RPMI8226 (cell line): ENCODE measurements at places on chromosomes 6 and 20.

DNA sequence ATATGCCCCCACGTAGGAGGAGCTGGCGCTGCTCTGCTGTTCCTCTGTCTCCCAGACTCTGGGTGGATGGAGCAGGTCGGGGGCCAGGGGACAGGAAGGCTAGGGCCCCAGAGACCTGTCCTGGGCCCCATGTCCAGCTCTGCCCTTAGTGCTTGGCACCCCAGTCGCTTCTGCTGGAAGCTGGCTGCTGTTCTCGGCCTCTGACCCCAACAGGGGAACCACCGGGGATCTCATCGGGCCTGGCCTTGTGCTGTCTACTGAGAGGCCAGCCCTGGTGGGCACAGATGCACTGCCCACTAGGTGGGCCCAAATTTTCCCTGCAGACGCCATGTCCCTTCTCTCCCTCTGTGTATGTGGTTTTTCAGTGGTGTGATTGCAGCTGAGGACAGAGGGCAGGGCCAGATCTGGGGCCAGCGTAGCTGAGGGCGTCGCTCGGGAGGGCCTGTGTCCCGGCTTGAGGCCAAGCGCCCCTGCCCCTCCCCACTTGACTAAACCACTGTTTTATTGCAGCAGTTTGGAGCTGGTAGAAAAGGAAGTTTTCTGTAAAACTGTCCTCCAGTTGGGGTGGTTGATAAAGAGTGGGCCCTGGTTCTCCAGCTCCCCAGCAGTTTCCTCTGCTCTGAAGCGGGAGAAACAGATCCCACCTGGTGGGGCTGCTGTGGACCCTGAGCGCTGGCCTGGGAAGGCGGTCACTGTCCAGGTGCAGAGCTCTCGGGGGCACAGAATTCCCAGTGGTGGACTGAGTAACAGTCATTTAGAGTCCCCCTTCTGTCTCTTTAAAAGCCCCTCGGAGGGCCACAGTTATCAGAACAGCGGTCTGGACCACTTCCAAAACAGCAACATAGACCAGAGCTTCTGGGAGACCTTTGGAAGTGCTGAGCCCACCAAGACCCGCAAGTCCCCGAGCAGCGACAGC, 5.9 kb upstream of the COL20A1 start:
- no peak for DNase-seq

GRCh38 chr6:140957386-140957785, 1175.3 kb upstream of the GJE1 start:
- no peak for DNase-seq

DNA sequence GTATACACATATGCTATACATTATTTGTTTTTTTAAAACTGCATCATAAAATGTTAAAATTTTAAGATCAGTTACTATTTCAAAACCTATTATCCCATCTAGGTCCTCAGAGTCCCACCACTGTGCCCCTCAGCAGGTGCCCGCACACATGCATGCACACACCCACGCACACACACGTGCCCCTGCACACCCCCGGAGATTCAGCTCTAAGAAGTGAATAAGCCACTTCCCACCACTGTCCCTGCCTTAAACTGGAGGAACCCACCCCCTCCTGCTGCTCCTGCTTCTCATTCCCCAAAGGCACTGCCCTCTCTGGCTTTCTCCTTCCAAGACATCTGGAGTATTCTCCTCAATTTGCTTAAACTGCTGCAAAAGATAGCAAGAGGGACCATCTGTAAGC, 5.4 kb upstream of the FAM210B start:
- no peak for DNase-seq

DNA sequence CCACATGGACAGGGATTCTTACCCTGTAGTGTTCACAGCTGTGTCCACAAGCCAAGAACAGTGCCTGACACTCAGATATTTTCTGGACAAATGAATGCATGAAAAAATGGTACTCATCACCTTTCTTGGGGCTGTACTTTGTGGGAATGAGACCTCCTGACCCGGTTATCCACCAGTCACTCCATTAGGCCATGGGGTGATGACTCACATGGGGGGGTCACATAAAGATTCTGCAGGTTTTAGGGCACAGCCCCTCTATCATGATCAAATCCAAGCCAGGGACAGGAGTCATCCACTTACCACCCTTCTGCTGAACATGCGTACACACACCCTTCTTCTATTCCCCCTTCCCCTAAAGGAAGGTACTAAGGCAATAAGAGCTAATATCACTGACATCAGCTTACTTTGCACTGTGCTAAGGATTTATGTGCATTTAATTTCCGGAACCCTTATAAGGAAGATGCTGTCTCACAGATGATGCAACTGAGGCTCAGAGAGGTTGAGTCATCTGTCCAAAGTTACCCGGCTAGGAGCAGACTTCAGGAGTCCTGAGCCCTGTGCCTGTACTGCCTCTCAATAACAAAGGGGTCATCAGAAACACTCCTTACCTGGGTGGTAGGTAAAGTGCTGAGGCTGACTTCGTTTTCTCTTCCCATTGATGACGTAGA, 107.8 kb downstream of the NFATC2 start:
- DNase-seq, result no peak

DNA sequence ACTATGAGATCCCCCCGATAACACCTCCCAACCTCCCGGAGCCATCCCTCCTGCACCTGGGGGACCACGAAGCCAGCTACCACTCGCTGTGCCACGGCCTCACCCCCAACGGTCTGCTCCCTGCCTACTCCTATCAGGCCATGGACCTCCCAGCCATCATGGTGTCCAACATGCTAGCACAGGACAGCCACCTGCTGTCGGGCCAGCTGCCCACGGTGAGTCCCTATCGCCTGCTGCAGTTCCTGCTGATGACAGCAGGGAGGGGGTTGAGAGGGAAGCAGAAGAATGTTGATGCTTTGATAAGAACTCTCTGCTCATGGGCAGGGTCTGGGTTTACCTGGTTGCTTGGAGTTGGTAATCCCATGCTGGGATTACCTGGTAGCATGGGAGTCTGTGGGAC, 91.9 kb downstream of the TOX2 start:
- DNase-seq, result no peak

DNA sequence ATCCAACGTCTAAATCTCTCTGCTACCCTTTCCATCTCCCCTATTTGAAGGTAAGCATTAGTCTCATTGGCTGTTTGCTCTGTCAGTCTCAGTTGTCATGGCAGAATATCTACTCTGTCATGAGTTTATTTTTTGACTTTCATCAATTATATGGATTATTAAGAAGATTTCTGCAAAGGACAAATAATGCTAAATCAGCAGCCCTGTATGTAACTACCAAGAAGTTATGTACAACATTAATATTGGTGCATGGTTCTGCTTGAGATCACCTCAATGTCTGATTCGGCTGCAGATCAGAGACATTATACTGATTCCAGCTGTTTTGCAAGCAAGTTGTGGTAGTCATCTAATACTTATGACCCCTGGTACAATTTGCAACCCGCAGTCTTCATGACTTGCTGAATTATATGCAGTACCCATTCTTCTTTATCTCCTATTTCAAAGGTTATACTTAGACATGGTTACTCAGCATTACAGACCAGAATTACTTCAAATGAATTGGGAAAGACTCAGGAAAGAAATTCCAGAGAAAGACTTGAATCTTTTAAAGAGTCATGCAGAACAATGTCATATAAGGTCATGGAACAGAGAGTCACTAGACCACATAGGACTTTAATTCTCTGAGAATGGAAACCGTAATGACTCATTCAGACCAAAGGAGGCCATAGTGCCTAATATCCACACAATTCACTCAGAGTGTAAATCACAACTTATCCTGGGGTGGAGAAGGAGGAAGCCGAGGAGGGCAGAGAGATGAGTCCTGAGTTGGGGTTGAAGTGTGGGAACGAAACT, 201.4 kb downstream of the IBTK start:
- no peak for DNase-seq

DNA sequence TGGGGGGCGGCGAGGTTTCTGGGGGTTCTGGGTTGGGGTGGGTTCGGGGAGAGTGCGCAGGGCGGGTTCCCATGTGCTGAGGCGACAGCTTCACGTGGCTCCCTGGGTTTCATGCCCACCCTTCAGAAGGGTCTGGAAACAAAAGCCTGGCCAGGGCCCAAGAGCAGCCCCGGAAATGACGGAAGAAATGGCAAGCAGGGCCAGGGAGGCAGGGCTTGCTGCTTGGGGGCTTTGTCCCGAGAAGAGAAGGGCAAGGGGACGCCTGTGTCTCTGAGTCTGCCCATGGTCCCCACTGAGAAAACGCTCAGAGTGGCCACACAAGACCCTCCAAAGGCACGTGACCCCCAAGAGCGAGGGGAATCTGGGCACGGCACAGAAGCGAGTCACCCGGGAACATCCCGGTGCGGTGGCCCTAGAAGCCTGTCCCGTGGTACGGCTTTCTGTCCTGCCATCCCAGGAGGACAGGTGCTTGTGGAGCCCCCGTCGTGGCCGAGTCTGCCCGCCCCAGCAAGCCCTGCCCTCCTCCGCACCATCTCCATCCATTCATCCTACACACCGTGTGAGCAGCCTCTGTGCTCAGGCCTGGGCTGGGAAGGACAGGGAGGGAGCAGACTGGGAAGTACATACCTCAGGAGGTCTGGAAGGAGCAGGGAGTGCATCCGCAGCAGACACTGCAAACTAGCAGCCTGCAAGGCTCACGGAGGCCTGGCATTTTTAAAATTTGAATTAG, 9.0 kb downstream of the NPEPL1 start:
- DNase-seq, result no peak

- no peak for DNase-seq
Measured at GRCh38 chr6:155400654-155400965, 55.0 kb downstream of the NOX3 start.

DNA sequence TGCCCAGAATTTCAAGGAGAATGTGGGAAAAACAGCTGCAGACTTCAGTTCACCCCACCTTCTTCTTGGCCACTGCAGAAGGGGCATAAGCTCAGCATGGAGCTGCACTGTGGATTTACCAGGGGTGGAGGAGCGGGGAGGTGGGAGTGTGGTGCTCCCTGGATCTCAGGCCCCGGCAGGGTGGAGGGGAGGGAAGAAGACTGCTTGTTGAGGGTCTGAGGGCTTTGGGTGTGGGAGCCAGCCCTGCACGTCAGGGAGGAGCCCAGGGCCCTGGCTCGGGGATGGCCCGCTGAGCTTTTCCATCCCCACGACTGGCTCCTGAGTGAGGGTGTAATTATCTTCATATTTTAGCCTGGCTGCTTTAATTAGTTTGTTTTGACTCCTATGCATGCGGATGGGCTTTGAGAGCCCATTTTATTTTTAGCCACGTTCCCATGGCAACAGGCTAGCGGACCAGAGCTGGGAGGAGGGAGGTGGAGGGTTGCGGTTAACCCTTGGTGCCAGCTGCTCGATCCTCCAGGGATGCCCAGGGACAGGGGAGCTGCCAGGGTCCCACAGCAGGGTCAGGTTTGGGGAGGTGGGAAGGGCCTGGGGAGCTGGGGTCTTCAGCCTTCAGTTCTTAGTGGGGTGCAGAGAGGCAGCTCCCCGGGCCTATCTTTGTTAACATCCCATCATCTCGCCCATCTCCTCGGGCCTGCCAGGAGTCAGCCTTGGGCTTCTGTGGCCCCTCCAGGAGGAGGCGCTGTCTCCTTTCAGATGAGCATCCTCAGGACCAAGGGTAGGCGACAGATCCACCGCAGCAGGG, 68.2 kb downstream of the RAB44 start:
- peak; percentile 88 for DNase-seq

GRCh38 chr20:63501818-63502670, 3.2 kb upstream of the EEF1A2 start:
- peak; percentile 93 for DNase-seq

- DNase-seq, result no peak
Measured at GRCh38 chr6:152209211-152209610, 401.7 kb downstream of the ESR1 start.

DNA sequence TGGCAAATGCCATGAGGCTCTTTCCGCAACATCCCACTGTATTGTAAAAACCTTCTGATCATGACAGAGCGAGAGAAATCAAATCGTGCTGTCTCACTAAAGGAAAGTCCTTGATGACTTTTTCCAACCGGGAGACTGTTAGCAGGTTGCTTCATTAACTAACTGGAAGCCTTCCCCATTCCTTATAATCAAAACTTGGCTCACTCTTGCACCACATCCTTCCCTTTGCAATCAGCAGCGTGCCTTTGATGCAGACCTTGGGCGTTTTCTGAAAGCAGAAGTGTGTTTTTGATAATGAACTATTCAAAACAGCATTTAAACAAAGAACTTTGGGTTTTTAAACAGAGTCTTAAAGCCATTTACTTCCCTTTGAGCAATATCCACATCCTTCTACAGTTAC, 96.2 kb upstream of the CNR1 start:
- DNase-seq, result no peak

- no peak for DNase-seq
Measured at GRCh38 chr6:93819189-93819588, 399.8 kb upstream of the EPHA7 start.

- no peak for DNase-seq
Measured at GRCh38 chr6:122568350-122568749, 41.9 kb upstream of the PKIB start.

GRCh38 chr6:54087721-54088120, 23.5 kb upstream of the MLIP start:
- no peak for DNase-seq

DNA sequence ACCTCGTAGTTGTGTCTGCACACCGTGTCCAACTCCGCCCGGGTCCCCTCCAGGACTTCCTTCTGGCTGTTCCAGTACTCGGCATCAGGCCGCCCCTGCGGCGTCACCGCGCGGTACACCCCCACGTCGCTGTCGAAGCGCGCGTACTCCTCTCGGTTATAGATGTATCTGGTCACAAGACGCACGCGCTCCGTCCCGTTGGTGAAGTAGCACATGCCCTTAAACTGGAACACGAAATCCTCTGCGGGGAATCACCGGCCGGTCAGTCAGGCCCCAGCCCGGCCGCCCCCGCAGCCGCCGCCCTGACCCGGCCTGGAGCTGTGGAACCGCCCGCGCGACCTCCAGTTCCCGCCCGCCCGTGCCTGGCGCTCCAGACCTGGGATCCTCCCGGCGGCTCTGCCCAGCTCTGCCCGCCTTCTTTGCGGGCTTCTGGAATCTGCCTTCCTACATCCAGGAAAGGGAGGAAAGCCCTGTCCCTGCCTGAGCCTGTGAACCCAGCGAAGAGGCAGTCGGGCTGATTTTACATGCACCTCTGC, 1.6 kb downstream of the HLA-DQB1 start:
- no peak for DNase-seq

DNA sequence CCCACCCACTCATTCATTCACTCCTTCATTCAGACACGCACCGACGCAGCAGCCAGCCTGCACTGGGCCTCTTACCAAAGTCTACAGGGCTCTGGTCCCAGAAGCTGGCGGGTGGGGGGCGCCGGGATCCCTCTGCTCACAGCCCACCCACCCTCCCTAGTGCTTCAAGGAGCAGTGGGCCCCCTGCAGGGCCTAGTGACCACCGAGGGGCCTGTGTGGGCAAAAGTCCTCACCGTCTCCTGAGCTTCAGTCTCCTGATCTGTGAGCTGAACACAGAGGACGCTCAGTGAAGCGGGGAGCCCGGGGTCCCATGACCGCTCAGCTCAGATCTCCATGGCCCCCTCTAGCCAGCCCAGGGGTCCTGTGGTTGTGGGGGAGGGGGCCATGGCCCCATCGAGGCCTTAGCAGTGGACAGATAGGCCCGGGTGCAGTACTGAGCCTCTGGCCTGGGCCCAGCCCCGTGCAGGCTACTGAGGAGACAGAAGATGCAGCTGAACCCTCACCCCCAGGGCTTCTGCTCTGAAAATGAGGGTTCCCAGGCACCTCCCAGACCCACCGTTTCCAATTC, 33.4 kb upstream of the MRGBP start:
- no peak for DNase-seq
